Gastrocnemius medialis (tissue), 4 donors: ENCODE measurements at places on chromosomes 3 and 15. TPM values are rescaled to one million over a fixed set of nuclear protein-coding genes. Genes with fewer than 3 reads are reported as not detected.

PXYLP1 gene
- 2.0 TPM for total RNA-seq

- H3K36me3 ChIP-seq = no peaks in the 10 kb centered on the region
- H3K4me3 ChIP-seq = no peak overlapping the region
- H3K4me1 ChIP-seq = peaks cover 3% of the 10 kb centered on the region
- no peak overlapping the region for H3K27ac ChIP-seq
Measured at GRCh38 chr15:56042498-56042897, 49.1 kb upstream of the NEDD4 start.

- no peak overlapping the region for H3K27ac ChIP-seq
- no peaks in the 10 kb centered on the region for H3K36me3 ChIP-seq
- DNase-seq = no peak
- no peaks in the 10 kb centered on the region for H3K27me3 ChIP-seq
Measured at GRCh38 chr15:59232476-59232875, 25.8 kb downstream of the LDHAL6B start.

- H3K4me3 ChIP-seq = no peak overlapping the region
- no peaks in the 10 kb centered on the region for H3K4me1 ChIP-seq
- H3K27me3 ChIP-seq = no peaks in the 10 kb centered on the region
- H3K27ac ChIP-seq = no peak overlapping the region
- H3K36me3 ChIP-seq = no peaks in the 10 kb centered on the region
- no peak for DNase-seq
Measured at GRCh38 chr15:80514071-80514780, 110.0 kb downstream of the ARNT2 start.
